ENCODE measurements at places on chromosomes 2 and 18.

DNA sequence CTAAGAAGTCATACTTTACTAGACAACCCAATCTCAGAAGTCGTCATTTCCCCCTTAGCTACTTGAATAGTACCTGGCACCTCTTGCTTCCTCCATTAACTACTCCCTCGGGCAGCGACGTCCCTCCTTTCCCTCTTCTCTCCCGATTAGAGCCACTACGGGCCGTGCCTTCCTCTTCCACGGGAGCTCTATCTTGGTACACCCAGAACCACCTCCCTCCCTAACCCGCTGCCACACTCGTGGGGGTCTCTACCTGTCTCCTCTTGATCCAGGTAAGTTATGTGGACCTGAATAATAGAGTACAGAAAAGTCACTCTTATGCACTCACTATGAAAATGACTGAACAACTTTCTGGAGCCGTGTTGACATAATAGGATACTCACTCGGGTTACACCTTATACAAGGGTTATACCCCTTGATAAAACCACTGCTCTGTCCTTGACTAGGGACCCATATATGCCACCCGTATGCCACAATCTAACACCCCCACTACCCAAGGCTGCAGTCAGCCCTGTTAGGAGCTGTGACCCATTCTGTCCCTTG, 595 bp upstream of the HDHD2 start:
- no peak for DNase-seq

- DNase-seq, result no peak
Observed at GRCh38 chr2:217335341-217335966, 475.6 kb upstream of the TNP1 start.

GRCh38 chr2:77521548-77521891, 656 bp downstream of the LRRTM4 start:
- DNase-seq, result no peak

- DNase-seq, result no peak
Observed at GRCh38 chr2:98483257-98483861, 38.7 kb downstream of the INPP4A start.

DNA sequence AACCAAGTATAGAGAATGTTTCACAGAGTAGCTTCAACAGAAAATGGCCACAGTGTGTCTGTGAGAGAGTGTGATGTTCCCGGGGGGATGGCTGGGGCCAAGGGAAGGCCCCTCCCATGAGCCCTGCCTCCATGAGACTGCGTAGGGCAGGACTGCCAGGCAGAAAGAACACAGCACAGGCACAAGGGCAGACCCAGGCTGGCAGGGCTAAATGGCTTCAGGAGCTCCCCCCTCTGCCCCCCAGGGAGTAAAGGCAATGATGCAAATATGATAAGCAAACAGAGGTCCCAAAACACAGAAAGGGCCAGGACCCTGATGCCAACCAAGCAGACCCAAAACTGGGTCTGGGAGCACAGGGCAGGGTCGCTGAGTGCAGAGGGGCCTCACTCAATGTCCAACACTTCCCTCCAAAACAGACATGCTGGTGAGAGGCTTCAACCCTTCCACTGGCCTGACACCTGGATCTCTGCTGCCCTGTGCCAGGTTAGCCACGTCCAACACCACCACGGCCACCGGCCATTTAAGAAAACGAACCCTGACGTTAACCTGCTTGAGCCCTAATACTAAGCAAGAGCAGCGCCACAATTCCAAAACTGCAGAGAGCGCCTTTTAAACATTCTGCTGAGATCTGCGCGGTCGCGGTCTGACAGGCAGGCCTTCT, 90.3 kb downstream of the HDAC4 start:
- DNase-seq, result no peak

DNA sequence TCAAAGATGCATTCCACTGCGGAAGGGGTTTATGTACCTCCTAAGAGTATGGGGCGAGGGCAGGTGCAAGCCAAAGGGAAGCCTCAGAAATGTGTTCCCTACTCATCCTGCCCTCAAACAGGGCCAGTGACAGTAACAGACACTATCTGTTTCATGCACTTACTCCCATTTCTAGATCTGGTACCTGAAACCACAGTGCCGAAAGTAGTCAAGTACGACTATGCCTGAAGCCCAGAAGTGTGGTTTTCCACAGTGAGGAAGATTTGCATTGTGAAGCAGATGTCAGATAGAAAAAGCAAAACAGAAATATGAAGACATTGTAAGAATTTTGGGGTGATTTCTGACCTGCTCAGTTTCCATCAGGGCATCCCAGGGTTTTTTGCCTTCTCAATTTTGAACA, 748.7 kb downstream of the RNF144A start:
- peak; percentile 23 for DNase-seq
